ENCODE measurements at places on chromosomes 2 and 18.

DNA sequence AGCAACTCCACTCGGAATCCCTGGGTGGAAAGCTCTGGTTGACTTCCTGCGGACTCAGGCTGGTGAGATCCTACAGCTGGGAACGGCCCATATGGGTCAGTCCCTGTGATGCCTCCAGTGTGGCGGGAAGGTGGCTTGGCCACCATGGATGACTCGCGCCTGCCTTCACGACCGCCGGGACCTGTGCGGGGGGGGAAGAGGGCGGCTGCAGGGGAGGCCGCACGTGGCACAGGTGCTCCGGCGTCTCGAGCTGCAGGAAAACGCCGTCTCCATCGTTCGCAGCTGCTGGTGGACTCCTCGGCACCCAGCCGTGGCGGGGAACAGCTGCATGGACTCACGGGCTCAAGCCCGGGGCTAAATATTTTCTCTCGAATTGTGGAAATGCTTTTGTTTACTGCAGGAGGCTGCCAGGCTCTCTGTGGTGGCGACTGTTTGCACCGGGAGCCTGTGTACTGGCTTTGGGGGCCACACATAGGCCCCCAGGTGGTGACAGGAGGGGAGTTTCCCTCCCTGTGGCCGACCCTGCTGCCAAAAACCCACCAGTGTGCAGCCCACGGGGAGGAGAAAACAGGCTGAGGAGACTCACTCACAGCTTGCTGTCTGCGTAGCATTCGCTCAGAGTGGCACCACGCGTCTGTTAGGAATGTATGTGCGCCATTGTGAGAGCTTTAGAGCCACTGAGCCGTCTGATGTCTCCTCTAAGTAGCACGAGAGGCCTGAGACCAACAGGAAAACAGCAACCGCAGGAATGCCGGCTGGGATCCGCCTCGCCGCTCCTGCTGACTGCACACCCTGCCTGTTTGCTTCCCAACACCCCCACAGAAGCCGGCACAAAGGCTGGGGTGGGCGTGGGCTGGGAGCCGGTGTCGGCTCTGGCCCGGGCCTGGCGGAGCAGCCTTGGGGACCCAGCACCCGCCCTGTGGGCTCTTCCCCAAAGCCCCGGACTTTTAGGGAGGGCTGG is 89.2 kb downstream of the NFATC1 start:
- no peak for DNase-seq
- no peaks in the 10 kb centered on the region for H3K27me3 ChIP-seq
- no peak overlapping the region for H3K27ac ChIP-seq
- peaks cover 11% of the 10 kb centered on the region for H3K36me3 ChIP-seq
- H3K4me3 ChIP-seq: no peak overlapping the region

DNA sequence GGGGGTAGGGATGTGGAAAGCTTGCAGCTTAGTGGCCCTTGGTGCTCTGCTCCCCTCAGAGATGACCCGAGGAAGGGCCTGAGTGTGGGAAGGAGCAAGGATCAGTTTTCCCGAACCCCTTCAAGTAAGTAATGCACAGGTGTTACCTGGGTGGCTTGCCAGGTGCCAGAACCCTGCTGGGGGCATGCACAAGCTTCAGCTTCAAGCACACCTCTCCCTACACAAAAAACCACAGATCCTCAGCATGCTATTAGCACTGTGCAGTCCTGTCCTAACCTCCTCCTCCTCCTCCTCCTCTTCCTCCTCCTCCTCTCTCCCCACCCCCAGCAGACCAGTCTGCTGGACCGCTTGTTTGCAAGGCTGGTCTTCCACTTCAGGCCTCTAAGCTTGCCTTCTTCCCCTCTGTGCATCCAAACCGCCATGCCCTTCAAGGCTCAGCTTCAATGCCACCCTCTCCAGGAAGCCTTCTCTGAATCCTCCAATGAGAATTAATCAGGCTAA is 114.8 kb downstream of the ACAA2 start:
- peaks cover 13% of the 10 kb centered on the region for H3K27me3 ChIP-seq
- H3K36me3 ChIP-seq: no peaks in the 10 kb centered on the region
- no peak overlapping the region for H3K4me3 ChIP-seq
- no peak overlapping the region for H3K27ac ChIP-seq
- no peak for DNase-seq
- no peaks in the 10 kb centered on the region for H3K4me1 ChIP-seq

DNA sequence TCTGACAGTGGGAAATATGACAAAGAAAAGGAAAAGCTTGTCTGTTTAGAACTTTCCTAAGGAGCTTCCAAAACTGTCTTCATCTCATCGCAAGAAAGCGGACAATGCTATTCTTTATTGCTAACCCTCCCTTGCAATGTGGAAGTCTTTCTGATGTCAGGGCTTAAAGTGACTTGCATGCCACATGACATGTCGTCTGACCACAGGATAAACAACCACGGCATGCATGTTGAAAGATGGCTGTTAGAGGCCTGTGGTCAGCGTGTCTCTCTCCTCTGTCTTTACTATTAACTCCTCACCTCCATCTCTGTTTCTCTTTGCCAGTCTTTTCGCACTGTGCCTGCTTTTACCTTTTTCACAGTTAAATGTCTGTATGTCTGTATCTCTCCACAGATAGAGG is 389.8 kb downstream of the LNPK start:
- no peak overlapping the region for H3K27ac ChIP-seq
- H3K27me3 ChIP-seq: no peaks in the 10 kb centered on the region
- H3K36me3 ChIP-seq: no peaks in the 10 kb centered on the region
- no peak overlapping the region for H3K4me3 ChIP-seq
- no peak for DNase-seq

GRCh38 chr2:197273485-197273884 is 37.1 kb downstream of the ANKRD44 start:
- no peak for DNase-seq
- H3K36me3 ChIP-seq: peaks cover 33% of the 10 kb centered on the region

DNA sequence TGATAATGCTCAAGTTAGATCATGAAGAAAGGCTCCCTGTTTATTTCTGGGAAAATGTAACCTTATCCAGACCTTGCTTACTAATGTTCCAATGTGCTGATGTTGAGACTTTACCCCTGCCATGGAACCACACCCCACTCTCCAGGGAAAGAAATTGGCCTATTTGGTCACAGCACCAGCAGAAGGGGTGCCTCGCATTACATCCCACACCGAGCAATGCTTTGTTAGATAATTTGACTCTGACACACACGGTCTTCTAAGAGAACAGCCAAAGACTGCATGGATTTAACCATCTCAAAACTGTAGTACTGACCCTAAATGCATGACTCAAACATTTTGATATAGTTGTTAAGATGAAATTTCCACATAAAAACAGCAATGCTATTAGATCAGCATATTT is 152.1 kb upstream of the CCDC150 start:
- no peak for DNase-seq
- no peaks in the 10 kb centered on the region for H3K4me1 ChIP-seq
- H3K4me3 ChIP-seq: no peak overlapping the region
- peaks cover 32% of the 10 kb centered on the region for H3K27me3 ChIP-seq
- no peak overlapping the region for H3K27ac ChIP-seq

DNA sequence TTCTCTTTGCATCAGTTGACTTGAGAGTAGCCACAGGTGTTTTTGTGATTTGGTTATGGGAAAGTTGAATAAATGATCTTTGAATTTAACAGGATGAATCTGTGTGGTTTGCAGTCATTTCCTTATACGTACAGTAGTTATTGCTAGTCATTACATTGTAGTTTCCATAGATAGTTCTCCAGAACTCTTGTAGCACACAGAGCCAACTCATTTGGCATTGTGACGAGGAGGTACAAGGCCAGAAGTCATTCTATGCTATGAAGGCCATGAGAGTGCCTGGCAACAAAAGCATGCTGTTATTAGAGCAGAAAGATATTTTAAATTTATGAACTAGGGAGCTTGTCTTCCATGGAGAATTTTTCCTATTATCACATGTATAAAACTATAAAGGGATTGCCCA is 973.0 kb upstream of the CHAC2 start:
- H3K4me1 ChIP-seq: no peaks in the 10 kb centered on the region
- no peak overlapping the region for H3K27ac ChIP-seq
- no peak for DNase-seq

GRCh38 chr2:71995067-71995665 is 152.5 kb downstream of the CYP26B1 start:
- DNase-seq: no peak
- no peak overlapping the region for H3K27ac ChIP-seq

DNA sequence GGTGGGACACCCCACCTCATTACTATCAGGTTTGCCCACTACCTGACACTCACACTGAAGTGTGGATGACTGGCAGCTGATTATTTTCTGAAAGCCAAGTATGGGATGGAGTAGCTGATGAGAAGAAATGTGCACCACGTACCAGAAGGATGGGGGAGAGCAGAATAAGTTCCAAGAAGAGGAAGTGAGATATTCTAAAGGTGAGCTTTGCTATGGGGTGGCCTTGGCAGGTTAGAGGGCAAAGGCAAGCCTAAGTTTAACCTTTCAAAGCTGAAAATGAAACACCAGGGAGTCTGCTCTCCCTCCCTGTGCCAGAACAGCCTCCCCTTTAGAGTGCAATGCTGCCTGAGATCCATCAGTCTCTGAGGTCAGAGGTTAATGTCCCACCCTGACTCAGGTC is 196.1 kb upstream of the OSR1 start:
- H3K4me3 ChIP-seq: no peak overlapping the region
- peaks cover 3% of the 10 kb centered on the region for H3K27me3 ChIP-seq
- H3K4me1 ChIP-seq: peaks cover 1% of the 10 kb centered on the region
- no peaks in the 10 kb centered on the region for H3K36me3 ChIP-seq
- no peak overlapping the region for H3K27ac ChIP-seq

- peaks cover 6% of the 10 kb centered on the region for H3K36me3 ChIP-seq
- no peak overlapping the region for H3K4me3 ChIP-seq
- peak overlapping the region; percentile 69 for H3K27ac ChIP-seq
- DNase-seq: no peak
- peaks cover 11% of the 10 kb centered on the region for H3K4me1 ChIP-seq
- H3K27me3 ChIP-seq: no peaks in the 10 kb centered on the region
These were observed 721 bp downstream of the MCEE start for GRCh38 chr2:71129114-71129901.

GRCh38 chr2:160431441-160431840 is 62.2 kb downstream of the RBMS1 start:
- peaks cover 17% of the 10 kb centered on the region for H3K36me3 ChIP-seq
- no peaks in the 10 kb centered on the region for H3K27me3 ChIP-seq
- no peak overlapping the region for H3K27ac ChIP-seq
- no peak for DNase-seq
- H3K4me3 ChIP-seq: no peak overlapping the region

DNA sequence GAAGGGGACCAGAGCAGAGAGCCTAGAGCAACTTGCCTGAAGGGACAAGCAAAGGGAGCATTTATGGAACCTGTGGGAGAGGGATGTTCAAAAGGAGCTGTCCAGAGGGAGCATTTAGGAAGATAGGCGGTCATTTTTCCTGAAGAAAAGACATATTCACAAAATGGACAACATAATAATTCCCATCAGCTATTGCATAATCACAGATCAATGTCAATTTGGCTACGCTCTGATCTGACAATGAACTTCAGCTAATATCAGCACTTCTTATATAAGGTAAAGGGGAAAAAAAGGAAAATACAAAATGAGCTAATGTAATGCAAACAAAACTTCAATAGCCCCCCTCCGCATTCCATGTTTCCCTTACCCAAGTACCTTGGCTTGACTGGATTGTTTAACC is 291.1 kb upstream of the CDH7 start:
- DNase-seq: no peak
- H3K36me3 ChIP-seq: no peaks in the 10 kb centered on the region
- no peak overlapping the region for H3K4me3 ChIP-seq
- no peak overlapping the region for H3K27ac ChIP-seq
- no peaks in the 10 kb centered on the region for H3K27me3 ChIP-seq

DNA sequence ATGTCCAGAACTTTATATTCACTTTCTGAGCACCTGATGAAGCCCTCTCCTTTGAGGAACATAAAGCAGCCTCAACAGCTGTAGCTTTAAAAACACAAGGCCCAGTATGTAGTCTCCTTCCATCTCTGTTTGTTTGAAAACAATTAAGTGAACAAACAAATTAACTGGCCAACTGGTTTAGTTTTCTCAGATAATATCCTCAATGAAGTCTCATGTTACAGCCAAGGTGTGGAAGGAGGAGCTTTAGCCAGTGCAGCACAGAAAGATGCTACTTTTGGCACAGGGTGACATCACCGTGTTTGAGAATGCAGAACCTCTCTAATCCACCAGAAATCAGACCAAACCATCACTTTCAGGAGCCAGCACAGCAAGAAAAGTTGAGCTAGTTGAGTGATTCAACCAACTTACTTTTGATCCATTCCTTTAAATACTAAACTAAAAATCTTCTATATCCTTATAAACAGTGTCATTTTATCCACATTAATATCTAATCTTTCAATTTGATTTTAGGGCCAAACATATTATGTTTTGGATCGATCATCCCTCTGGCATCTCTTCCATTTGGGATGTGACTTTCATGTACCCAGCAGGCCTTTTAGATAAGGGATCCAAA is 488.7 kb downstream of the ARHGAP15 start:
- DNase-seq: no peak
- no peaks in the 10 kb centered on the region for H3K27me3 ChIP-seq

DNA sequence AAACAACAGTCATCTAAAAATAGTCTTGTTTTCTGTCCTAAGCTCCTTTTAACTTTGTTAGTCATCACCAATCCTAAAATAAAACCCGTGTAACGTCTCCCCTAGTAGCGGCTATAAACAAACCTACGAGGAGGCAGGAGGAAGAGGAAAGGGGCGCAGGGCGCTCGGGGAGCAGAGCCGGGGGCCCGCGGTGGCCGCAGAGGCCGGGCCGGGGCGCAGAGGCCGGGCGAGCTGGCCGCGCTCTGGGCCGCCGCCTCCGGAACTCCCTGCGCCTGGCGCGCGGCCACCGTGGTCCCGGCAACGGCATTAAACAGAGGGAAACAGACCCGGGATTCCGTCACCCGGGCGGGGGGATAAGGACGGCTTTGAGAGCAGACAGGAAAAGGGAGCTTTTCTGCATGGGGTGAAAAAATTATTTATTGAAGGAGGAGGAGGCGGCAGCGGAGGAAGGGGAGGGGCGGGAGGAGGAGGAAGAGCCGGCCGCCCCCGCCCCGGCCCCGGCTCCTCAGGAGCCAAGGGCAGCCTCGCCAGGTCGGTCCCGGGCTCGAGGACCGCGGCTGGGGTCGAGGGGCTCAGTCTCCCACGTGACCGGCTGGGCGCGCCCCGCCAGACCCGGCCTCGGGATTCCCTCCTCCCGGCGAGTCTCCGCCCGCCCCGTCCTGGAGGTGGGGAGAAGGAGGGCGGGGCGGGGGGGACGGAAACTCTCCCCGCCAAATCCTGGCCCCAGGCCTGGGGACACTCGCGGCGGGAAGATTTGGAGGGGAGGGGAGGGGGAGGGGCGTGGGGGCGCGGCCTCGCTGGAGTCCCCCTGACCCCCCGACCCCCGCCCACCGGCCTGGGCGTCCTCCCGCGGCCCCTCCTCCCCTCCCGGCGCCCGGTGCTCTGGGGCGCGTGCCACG is 1.8 kb upstream of the NFATC1 start:
- peaks cover 21% of the 10 kb centered on the region for H3K4me1 ChIP-seq
- H3K27ac ChIP-seq: peak overlapping the region; percentile 90
- DNase-seq: peak; percentile 31
- H3K36me3 ChIP-seq: peaks cover 6% of the 10 kb centered on the region
- peaks cover 24% of the 10 kb centered on the region for H3K27me3 ChIP-seq

DNA sequence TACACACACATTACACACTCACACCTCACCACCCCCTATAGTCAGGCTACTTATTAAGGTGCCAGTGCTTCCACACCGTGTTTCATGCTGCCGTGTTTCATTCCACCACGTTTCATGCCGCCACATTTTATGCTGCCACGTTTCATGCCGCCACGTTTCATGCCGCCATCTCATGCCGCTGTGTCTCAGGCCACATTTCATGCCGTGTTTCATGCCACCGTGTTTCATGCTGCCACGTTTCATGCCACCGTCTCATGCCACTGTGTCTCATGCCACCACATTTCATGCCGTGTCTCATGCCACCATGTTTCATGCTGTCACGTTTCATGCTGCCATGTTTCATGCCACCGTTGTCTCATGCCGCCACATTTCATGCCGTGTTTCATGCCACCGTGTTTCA is 65.1 kb downstream of the MBOAT2 start:
- no peak overlapping the region for H3K27ac ChIP-seq
- no peak for DNase-seq
- H3K4me3 ChIP-seq: no peak overlapping the region
- no peaks in the 10 kb centered on the region for H3K4me1 ChIP-seq
- peaks cover 7% of the 10 kb centered on the region for H3K27me3 ChIP-seq

Data from activated T-helper 1 cell treated with anti-CD3 and anti-CD28 coated beads, Interleukin-12 subunit alpha, Interleukin-12 subunit beta, Interleukin-2, Interleukin-4 antibody, amounts not matched to agents 30 ng/mL and 10 ng/mL and 1 ng/mL, durations not matched to agents 14 hours and 24 hours and 36 hours (primary cell).